ENCODE measurements at places on chromosomes 16 and 17.

DNA sequence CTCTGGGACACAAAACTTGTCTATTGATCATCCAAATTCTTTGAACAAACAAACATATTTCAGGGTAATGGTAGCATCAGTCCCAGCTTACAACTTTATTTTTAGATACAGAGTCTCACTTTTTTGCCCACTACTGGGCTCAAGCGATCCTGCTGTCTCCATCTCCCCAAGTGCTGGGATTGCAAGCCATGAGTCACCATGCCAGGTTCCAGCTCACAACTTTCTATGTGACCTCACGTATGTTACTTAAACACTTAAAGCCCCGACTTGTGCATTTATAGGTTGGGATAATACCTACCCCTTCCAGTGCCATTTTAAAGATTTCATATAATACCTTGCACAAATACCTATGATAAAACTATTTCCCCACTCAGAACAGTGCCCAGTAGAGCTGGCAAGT lies 42.0 kb upstream of the KSR1 start:
- no peak for DNase-seq

DNA sequence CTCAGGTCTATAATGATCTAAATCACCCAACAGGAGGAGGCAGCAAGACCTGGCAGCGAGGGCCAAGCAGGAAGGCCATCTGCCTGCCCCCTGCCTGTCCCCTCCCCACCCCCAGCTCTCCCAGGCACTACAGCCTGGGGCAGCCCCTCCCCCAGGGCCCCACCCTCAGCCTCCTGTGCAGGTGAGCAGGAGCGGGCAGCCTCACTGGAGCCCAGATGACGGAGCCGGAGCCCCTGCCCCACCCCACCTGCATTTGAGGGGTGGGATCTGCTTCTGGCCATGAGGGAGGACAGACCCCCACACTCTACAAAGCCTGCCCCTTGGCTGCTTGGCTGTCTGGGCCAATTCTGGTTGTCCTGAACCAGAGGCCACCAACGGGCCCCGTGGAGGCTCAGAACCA lies 12.4 kb upstream of the BAHCC1 start:
- DNase-seq, result no peak

DNA sequence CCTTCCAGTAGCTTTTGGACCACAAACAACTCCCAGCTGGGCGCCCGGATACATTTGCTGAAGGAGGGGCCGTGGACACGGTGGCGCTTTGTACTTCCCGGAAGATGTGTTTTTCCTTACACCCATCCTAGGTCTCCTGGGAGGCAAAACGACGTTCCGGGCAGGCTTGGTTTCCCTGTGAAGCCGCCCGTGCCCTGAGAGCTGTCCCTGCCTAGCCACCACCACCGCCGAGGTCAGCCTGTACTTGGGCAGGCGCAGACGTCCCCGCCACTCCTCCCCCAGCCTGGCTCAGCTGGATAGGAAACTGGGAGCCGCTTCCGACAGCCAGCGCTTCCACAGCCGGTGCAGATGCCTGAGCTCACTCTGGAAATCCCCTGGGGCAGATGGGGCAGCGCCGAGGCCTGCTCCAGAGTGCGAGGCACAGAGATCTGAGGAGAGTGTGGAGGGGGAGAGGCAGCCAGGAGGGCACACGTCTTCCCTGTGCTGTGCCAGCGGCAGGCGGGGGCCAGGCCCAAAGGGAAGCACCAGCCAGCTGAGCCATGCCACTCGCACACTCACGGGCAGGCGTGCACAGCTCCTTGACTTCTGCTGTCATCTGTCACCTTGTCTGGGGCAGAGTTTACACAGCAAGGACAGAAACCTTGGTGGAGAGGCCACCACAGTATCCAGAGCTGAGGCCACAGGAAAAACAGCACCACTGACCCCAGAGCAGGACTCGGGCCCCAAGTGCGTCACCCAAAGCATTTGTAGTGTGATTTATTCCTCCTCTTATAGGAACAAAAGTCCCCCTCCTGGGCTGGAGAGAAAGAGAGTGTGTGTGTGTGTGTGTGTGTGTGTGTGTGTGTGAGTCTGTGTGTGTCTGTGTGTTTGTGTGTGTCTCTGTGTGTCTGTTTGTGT lies 3.0 kb downstream of the RHBDF2 start:
- peak; percentile 41 for DNase-seq

DNA sequence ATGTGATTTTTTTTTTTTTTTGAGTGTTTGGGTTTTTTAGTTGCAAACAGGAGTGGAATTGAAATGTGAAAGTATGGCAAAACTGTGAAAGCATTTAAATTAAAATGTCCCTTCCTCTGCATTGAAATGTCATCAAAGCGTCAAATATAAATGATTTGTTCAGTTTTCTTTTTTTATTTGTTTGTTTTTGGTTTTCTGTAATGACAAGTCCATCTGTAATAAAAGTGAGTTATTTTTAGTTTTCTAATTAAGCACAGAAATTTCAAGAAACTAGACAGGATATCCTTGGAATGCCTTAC lies 1.9 kb upstream of the TOB1 start:
- DNase-seq, result no peak

DNA sequence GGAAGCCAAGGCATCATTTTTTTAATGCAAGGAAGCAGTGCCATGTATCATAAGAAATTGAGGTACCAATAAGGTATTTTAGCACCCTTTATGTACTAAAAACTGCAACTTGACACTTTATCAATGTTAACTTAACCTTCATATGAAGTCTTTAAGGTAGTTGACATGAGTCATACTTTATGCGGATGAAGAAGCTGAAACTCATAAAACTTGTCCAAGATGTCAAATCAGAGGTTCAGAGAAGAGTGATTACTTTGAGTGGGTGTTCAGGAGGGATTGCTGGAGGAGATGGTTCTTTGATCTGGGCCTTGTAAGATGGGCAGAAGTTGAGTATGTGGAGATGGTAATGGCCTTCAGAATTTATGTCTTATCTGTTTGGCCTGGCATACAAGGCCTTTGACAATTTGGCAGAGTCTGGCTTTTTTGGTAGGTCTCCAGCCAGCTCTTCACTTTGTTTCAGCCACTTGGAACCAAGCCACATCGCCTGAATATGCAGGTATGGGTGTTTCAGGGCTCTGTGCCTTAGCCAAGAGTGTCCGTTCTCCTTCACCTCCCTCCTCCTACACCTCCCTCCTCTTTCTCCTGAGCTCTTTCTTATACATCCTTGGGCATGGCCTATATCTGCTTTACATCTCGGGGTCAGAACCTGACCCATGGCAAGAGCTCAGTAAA lies 23.7 kb downstream of the YPEL2 start:
- DNase-seq, result no peak

GRCh38 chr17:59371416-59372100 lies 40.1 kb downstream of the YPEL2 start:
- DNase-seq, result no peak

- DNase-seq, result no peak
Observed at GRCh38 chr17:47287639-47288038, 34.0 kb downstream of the ITGB3 start.
